ENCODE measurements at places on chromosomes 3 and 15. TPM values are rescaled to one million over a fixed set of nuclear protein-coding genes. Genes with fewer than 3 reads are reported as not detected.

DNA sequence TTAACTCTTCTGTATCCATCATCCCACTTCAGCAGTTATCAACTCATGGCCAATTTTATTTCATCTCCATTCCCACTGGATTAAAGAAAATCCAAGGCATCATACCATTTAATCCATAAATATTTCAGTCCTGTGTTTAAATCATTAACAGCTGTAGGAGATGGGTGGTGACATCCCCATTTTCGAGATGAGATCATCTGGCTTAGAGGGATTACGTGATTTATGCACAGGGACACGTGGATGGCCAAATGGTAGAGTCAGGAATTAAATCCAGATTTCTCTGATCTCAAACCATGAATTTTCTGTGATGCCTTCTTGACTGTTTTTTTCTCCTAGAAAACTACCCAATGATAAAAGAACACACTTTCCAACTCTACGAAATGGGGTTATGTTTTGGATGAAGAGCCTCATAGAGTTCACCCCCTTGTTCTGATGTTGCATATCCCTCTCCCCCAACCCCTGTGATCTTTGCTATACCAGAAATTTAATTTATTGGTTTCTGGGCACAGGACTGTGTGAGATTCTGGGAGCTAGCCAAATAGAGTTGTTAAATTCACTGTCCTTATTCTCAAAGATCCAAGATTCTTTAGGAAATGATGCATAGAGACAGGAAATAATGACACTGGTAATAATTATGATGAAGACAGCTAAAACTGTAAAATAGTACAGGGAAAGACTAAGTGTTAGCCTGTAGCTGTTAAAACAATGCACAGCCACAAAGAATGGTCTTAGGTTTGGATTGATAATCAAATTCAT is 7.4 kb downstream of the ZNF589 start:
- DNase-seq = no peak

- DNase-seq = no peak
Measured at GRCh38 chr3:173096140-173096539, 44.9 kb downstream of the SPATA16 start.

GRCh38 chr3:177561769-177562392 is 364.6 kb upstream of the TBL1XR1 start:
- no peak for DNase-seq

DNA sequence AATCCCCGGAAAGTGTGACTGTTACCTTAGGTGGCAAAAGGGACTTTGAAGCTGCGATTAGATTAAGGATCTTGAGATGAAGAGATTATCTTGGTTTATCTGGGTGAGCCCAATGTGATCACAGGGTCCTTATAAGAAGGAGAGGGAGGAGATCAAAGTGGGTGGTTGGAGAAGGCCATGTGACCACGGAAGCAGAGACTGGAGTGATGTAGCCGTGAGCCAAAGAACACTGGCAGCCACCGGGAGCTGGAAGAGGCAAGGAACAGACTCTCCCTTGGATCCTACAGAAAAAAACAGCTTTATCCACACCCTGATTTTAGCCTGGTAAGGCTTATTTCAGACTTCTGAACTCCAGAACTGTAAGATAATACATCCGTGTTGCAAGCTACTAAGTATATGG is 29.9 kb downstream of the CRABP1 start:
- DNase-seq = no peak

GRCh38 chr3:134646086-134646485 is 4.7 kb downstream of the KY start:
- DNase-seq = no peak

- no peak for DNase-seq
Measured at GRCh38 chr15:64921711-64922110, 10.0 kb downstream of the ANKDD1A start.

- DNase-seq = peak; percentile 10
Measured at GRCh38 chr3:35522450-35522849, 116.9 kb upstream of the ARPP21 start.

DNA sequence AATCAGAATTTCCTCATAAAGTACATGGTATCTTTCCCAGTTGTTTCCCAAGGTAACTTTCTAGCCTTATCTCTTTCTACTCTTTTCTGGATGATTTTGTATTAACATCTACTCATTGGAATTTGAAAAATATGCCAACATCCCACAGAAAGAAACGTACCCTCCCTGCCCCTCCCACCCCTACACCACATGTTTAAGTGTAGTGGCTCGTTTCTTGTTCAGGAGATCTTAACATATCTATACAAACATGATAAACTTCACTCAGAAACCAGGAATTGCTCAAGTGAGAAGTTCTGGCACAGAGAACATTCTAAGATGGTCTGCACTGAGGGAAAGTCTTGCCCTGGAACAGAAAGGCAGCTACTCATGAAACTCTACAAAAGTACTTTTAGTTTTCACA is 404.7 kb downstream of the SOX2 start:
- DNase-seq = no peak

GRCh38 chr15:65326117-65326526 is 21.6 kb downstream of the RNU5B-1 start:
- no peak for DNase-seq

- DNase-seq = no peak
Measured at GRCh38 chr3:25686766-25687165, 22.1 kb upstream of the TOP2B start.

DNA sequence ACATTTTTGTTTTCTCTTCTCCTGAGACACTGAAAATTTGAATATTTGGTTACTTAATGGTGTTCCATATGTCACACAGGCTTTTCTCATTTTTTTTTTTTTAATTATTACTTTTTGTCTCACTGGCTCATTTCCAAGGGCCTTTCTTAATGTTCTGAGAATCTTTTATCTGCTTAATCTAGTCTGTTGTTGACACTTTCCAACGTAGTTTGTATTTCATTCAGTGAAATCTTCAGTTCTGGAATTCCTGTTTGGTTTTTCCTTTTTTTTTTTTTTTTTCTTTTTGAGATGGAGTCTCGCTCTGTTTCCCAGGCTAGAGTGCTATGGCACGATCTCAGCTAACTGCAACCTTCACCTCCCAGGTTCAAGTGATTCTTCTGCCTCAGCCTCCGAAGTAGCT is 42.7 kb downstream of the NCK1 start:
- no peak for DNase-seq

DNA sequence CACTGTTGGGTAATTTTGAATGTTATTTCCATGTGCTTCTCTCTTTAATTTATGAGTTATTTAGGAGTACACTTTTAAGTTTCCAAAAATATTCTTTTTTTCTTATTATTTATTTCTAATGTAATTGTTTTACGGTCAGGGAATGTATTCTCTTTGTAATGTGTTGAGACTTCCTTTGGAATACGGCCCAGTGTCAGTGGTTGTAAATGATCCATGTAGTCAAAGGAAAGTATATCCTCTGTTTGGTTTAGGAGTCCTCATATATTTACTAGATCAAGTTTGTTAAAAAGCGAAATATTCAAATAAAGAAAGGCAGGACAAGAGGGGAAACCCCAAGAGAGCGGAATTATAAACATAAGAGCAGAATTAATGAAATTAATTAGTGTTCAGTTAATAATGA is 49.0 kb upstream of the ADGRG7 start:
- no peak for DNase-seq

DNA sequence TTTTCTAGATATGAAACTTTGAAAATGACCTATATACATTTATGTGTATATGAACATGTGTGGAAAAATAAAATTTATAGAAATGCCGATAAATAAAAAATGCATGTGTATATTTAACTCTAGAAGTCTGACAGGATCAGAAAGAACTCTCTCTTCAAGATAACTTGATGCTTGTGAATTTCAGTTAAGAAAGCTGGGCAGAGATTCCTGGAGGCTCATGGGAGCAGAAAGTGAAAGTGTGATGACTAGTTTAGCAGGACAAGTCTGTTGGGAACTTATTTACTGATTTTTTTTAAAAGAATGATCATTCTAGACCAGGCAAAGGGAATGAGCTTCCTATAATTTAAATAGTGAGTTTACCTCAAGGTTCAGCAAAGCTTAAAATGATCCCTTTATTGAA is 81.5 kb upstream of the KCNAB1 start:
- DNase-seq = no peak

DNA sequence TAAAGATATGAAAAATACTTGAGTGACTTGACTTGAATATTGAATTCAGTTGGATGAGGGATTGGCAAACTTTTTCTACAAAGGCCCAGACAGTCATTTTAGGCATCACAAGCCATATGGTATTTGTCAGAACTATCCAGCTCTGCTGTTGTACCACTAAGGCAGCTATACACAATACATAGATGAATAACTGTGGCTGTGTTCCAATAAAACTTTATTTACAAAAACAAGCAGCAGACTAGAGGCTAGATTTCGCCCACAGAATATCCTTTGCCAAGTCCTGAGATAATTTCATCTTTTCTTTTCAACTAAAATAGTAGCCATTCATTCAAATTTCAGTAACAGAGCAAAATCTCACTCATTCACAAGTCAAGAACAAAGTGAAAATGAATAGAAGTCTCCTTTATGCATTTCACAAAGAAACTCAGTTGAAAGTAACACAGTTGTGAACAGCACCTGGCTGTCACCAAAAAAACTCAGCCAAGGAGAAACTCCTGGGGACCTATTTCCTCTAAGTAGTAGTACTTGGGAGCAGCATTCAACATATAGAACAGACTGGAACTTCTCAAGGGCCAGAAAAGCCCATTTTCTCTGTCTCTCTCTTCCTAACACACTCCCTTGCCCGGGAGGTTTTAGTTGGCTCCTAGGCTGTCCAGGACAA is 56.3 kb downstream of the OSBPL10 start:
- DNase-seq = no peak

DNA sequence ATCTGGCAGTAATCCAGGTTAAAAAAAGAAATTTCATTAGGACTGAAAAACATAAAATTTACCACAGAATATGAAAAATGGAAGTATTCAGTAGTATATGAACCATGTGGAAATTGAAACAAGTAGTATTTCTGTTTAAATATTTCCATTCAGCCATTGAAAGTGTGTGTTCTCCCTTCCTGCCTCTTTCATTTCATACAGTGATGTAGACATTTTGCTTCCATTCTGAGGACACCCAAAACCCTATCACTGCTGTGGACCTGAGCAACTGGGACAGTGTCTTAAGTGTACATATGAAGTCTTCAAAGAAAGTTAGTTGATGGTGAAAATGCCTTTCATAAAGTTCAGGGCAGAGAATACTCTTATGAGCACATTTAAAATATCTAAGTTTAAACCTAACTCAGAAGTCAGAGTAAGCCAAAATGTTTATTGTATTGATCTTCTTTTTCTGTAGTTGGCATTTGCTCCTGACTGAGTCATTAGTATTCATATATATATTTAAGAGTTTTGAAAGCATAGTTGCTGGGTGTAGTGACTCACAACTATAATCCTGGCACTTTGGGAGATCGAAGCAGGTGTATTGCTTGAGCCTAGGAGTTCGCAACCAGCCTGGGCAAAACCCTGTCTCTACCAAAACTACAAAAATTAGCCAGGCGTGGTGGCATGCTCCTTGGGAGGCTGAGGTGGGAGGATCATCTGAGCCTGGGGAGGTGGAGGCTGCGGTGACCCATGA is 198.8 kb downstream of the KLHL25 start:
- no peak for DNase-seq

SYNPR gene
- polyA plus RNA-seq = not detected

NUSAP1 gene
- 7.9 TPM for polyA plus RNA-seq

PTH1R gene
- polyA plus RNA-seq = not detected

MAP1A gene
- not detected for polyA plus RNA-seq

PAQR9 gene
- polyA plus RNA-seq = not detected

AMIGO3 gene
- not detected for polyA plus RNA-seq
